ENCODE measurements at places on chromosomes 6 and 20.
A peak's percentile ranks its signal among the peaks of the same experiment; 100 is the strongest.

- no peak for DNase-seq
These were observed 549.4 kb upstream of the HS3ST5 start for GRCh38 chr6:114892211-114892610.

- DNase-seq = peak; percentile 19
These were observed 291.1 kb downstream of the GJA1 start for GRCh38 chr6:121726596-121726995.

DNA sequence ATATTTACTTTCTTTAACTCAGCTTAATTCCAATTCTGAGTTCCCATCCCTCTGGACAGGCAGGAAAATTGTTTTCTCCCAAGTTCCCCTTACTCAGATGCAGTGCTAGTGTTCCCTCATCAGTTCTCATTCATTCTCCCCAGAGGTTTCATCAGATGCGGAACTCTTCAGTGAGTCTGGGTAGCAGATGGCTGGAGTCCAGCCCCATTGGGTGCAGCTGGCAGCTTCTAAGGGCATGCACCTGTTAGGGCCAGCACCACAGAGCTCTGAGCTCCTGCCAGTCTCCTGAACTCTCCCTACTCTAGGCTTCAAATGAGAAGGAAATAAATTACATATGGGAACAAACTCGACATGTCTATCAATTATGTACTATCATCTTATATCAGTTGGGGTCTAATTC, 76.6 kb downstream of the SOD2 start:
- no peak for DNase-seq

GRCh38 chr6:42007286-42008137, 42.8 kb upstream of the TAF8 start:
- DNase-seq = no peak

GRCh38 chr20:12733811-12734210, 275.0 kb upstream of the SPTLC3 start:
- DNase-seq = no peak

GRCh38 chr20:11813106-11813890, 104.4 kb upstream of the BTBD3 start:
- no peak for DNase-seq

- DNase-seq = no peak
These were observed 220.2 kb downstream of the FUT9 start for GRCh38 chr6:96235927-96236326.

- DNase-seq = no peak
These were observed 1.8 kb upstream of the CARMIL1 start for GRCh38 chr6:25277386-25277785.

DNA sequence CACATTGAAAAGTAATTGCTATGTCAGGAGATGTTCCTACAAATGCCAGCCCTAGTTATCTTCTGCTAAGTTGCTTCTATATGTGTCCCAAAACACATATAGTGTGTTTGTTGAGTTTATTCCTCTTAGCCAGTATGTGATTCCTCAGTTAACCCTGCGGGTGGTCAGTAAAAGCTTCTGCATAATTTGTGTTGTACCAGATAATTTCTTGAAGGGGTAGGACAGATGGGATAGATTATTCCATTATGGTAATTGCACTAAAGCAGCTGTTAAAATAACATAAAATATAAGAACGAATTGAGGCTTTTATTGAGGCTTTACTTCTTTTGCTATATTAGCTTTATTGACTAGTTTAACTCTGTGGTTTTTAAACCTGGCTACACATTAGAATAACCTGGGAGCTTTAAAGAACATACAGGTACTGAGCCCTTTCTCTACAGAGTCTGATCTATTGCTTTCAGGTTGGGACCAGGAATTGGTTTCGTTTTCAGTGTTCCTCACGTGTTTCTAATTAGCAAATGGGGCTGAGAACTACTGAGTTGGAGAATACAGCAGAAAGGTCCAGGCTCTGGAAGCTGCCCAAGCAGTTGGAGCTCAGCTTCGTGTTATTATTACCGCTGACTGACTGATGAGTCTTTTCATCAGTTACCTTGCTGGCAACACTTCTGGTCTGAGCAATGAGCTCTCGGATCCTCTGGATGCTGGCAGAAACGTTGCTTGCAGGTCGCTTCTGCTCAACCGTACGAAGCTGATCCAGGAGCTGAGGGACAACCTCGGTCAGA, 56.9 kb downstream of the FAM229B start:
- DNase-seq = peak; percentile 77

- DNase-seq = no peak
These were observed 24.9 kb upstream of the TMEM14A start for GRCh38 chr6:52645976-52646375.

- DNase-seq = no peak
These were observed 553.6 kb upstream of the MAP3K7 start for GRCh38 chr6:91140449-91140848.

GRCh38 chr6:37262446-37263026, 4.6 kb upstream of the TMEM217 start:
- DNase-seq = no peak

- no peak for DNase-seq
These were observed 47.9 kb upstream of the LIN28B start for GRCh38 chr6:104908888-104909525.

DNA sequence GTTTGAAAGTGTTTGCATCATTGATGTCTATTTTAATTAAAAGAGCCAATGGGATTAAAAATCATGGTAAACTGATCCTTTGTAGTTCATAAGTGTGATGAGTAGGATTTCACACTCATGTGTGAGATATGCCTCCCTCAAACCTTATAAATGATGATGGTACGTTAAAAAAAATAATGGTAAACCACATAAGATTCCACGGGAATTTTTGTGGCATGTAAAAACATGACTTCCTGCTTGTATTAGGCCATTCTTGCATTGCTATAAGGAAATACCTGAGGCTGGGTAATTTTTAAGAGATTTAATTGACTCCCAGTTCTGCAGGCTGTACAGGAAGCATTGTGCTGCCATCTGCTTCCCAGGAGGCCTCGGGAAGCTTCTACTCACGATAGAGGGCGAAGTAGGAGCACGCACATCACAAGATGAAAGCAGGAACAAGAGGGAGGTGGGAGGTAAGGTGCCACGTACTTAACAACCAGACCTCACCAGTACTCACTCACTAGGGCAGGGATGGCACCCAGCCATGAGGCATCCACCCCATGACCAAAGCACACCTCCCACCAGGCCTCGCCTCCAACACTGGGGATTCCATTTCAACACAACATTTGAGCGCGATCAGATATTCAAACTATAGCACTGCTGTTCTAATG, 187.6 kb upstream of the QKI start:
- no peak for DNase-seq

DNA sequence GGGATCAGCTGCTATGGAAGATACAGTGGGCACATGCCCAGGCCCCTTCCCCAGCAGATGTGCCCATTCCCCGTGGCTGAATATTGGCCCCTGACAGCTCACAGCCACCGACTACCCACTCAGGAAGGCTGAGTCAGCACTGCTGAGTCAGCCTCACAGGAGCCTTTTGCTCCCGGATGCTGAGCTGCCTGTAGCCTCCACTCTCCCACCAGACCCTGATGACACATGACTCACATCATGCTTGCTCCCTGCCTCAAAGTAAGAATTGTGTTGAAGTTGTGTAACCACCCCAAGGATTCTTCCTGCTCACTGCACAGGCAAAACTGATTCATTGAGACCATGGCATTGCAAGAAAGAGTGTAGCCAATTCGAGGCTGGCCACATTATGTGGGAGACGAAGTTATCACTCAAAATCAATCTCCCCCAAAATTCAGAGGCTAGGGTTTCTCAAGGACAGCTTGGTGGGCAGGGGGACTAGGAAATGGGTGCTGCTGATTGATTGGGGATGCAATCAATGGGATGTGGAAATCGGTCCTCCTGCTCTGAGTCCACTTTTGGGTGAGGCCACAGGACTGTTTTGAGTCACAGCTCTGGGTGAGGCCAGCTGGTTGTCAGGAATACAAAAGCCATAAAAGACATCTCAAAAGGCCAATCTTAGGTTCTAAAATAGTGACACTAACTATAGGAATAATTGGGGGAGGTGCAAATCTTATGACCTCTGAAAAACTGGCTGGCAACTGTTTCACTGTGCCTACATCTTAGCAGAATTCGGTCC, 556.6 kb upstream of the CDH4 start:
- DNase-seq = peak; percentile 98

- no peak for DNase-seq
These were observed 575.2 kb upstream of the ADGRB3 start for GRCh38 chr6:68059899-68060298.

DNA sequence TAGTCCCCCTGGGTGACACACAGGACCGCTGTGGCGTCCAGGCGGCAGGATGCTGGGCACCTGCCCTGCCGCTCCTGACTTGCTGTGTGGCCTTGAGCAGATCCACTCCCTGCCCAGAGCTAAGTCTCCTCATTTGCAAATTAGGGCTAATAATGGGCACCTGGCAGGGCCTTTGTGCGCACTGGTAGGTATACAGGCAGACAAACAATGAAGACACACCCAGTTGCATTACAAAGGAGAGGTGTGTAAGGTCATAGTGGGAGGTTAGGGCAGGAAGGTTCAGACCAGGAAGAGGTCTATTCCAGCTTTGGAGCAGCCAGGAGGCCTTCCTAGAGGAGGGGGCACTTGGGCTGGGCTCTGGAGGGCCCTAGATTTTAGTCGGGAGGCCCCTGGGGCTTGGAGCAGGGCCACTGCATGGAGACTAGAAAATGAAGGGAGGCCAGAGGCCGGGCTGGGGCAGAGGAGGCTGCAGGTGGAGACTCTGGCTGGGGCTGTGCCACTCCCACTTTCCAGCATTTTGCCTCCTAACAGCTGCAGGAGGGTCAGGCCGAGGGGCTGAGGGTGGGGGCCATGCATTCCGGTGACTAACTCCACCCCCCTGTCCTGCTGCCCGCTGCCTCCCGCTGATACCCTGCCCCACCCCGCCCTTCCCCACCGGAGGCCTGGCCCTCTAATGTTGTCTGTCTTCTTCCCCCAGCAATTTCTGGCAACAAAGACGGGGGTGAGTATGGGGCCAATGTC, 28.5 kb downstream of the MYH7B start:
- no peak for DNase-seq

DNA sequence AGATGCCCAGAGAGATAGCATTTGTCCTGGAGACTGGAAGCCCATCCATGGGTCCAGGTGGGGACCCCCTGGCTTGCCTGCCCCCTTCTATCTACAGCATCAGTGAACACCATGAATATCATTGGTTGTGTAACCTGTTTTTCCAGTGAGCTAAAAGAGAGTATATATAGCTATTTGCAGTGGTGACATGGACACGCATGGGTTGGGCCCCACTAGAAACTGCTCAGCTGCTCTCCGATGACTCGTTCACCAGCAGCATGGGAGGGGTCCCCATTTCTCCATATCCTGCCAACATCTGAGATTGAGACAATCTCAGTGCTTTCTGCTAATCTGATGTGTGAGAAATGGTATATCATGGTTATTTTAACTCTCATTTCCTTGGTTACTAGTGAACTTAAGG, 4.0 kb upstream of the ZC3H12D start:
- DNase-seq = no peak

DNA sequence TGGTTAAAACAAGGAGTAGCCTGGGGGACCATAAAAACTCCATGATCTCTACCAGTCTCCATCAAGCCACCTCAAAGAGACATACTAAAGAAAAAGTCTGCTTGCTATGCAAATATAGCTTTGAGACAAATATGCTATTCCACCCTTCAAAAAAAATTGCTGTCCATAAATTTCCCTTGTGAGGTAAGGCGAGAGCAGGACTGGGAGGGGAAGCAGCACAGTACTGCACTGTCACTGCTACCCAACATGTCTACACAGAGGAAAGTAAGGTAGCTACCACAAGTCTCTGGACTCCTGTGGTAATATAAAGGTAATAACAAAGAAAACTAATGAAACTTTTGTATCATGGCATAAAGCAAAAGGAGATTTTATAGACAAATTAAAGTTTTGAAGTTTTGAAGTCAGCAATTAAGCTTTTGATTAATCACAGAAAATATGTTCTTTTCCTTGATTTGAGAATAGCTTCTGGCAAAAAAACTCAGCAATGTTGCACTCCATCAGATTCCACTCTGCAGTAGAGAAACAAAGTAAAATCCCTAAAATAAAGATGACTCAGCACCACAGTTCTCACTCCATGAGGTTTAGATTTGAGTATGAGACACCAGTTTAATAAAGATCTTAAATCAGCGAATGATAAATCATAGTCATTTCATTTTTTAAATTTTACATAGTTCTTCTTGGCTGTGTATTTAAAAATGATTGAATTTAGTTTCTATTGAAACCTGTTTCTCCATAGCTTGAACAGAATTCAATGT, 602.4 kb downstream of the COL12A1 start:
- peak; percentile 60 for DNase-seq
